Tibial nerve (tissue), 4 donors: ENCODE measurements at places on chromosomes 12 and 14. TPM values are rescaled to one million over a fixed set of nuclear protein-coding genes. Genes with fewer than 3 reads are reported as not detected.

- DNase-seq = no peak
- no peaks in the 10 kb centered on the region for H3K27me3 ChIP-seq
- H3K4me3 ChIP-seq = no peak overlapping the region
- no peaks in the 10 kb centered on the region for H3K36me3 ChIP-seq
- peaks cover 11% of the 10 kb centered on the region for H3K4me1 ChIP-seq
These were observed 154.9 kb downstream of the PELI2 start for GRCh38 chr14:56273155-56273554.

- no peaks in the 10 kb centered on the region for H3K4me1 ChIP-seq
- peak; percentile 36 for DNase-seq
- H3K27ac ChIP-seq = peak within 1 kb of the TSS; percentile 25
- no peaks in the 10 kb centered on the region for H3K36me3 ChIP-seq
- peak within 1 kb of the TSS; percentile 42 for H3K4me3 ChIP-seq
These were observed at the start of gene MGST1 for GRCh38 chr12:16347391-16348298. MGST1 (plus strand) TSS chr12:16347645; CDS start chr12:16354253, 6,608 bp downstream.

DNA sequence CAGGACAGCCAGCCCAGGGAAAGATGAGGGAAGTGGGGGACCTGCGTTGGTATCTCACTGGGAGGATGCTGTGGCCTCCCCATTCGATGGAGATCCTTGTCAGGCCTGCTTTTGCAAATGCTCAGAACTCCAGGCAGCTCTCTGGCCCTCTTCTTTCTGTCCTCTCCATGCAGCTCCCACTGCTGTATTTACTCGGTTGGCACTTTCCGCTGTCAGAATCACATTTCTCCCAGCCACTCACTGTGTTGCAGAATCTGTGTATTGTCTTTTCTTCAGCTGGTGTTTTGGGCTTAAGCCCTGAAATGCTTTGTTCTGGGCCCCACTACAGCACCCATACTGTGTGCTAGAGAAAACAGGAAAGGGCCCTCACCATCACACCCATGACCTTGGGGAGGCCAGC lies 401.1 kb downstream of the RGS6 start:
- no peak for DNase-seq
- H3K27ac ChIP-seq = no peak overlapping the region
- H3K4me3 ChIP-seq = no peak overlapping the region
- no peaks in the 10 kb centered on the region for H3K27me3 ChIP-seq
- no peaks in the 10 kb centered on the region for H3K4me1 ChIP-seq

Gene SOCS4
- 21.1 TPM for total RNA-seq

Gene CISTR
- not detected for total RNA-seq

Gene BIN2
- 11.1 TPM for total RNA-seq
